NCI-H2081 treated with DMSO at 0.1 percent for 48 hours (cell line): ENCODE measurements at places on chromosomes 1 and 21.

DNA sequence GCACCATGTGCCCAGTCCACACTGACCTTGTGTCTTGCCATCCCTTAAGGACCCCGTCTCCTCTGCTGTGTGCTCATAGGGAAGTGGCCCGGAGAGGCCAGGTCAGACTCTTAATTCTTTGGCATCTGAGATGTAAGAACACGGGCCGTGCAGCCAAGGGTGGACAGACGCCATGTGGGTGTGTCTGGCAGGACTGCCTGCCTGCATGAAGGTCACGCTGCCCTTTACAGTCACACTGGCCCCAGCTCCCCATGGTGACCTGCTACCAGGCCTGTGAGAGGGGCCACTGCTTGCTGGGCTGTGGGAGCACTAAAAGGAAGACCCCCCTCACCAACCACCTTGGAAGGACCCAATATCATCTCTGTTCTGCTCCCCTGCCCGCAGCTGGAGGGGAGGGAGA is 17.7 kb downstream of the DHRS3 start:
- no peak for DNase-seq

GRCh38 chr1:165507570-165507969 is 36.2 kb upstream of the LRRC52 start:
- no peak for DNase-seq

GRCh38 chr1:184973272-184974055 is 844 bp downstream of the NIBAN1 start:
- no peak for DNase-seq

GRCh38 chr1:89149229-89149628 is 23.3 kb upstream of the GBP2 start:
- no peak for DNase-seq

DNA sequence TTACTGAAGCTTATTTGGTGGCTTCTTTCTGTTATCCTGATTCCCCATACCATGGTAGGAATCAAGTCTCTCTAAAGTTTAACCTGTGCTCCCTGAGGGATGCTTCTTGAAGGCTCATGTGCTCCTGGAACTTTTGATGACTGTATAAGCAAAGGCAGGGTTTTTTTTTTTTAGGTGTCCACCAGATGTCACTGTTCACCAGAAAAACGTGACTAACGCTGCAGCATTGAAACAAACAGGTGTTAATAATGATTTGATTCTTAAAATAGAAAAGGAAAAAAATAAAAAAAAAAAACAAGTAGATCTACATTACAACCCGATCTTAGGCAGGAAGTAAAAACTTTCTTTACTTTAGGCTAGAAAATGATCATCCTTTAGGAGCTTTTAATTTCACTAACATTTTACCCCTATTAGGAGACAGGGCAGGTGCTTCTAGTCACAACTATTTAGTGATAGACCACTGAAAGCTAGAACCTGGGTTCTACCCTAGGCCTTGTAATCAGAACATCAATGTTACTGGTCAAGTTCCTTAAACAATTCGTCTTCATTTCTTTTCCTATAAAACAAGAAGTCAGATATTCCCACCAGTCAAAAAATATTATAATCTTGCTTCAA is 223.0 kb downstream of the PLA2G4A start:
- DNase-seq: no peak

GRCh38 chr21:36082237-36082664 is 12.4 kb downstream of the CBR1 start:
- DNase-seq: no peak

DNA sequence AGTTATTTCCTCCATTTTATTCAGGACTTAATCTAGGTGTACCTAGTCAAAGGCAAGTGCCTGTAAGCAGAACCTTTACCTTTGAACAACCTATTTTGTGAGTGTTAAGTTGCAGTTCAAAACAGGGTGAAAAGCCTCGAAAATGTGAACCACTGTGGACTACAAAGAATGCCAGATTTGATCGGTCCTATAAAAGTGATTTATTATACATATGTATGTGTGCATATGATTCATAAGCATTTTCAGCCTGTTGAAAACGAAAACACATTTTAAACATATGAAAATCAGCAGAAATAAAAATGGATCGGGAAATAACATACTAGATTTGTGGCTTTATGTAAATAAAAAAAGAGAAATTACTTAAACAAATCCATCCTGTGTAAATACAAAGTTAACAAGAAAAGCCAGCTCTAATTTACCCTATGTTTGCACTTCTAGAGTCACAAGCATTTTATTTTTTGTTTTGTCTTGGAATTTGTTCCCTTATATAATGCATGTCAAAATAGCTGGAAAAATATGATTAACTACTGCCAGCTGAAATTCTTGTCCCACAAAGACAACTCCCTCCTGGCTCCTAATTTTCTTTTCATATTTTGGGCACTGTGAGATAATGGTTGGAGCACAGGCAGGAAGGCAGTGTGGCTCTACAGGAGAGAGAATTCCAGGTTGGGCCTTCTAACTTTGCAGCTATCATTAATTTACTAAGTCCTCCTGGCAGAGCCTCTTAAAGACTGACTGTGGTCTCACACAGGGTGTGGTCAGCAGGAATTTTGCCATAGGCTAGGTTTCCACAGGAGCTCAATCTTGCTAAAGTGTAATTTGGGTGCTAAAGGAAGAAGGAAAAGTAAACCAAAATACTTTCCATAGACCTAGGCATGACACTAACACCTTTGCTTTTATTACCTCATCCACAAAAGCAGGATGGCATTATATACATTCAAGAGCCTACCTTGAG is 70.2 kb upstream of the CDC42BPA start:
- DNase-seq: no peak

DNA sequence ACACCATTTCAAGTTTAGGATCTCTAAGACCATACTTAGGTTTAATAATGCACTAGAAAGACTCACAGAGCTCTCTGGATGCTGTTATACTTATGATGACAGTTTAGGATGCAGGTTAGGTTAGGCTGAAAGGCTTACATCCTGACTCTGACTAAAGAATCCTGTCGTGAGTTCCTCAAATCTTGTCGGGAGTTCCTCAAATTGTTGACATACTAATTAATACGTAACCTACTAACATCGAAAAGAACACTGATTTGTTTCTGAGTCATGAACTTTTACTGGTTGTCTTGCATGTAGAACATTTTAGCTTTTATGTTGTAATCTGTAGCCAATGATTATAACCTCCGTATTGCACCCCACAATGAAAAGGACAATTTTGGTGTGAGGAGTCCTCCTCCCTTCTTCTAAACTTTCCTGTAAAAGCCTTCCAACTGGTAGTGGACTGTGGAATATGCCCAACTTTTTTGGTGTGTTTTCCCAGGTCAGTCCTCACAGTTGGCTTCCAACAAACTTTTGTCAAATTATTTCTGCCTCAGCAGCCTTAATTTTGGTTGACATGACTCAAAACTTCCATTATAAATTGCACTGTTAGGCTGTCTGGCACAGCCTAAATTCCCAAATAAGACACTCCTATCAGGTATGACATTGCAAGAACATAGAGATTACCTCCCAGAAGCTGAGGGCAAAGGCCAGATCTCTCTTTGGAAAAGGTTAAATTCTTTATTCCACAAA is 107.9 kb upstream of the PALMD start:
- no peak for DNase-seq

DNA sequence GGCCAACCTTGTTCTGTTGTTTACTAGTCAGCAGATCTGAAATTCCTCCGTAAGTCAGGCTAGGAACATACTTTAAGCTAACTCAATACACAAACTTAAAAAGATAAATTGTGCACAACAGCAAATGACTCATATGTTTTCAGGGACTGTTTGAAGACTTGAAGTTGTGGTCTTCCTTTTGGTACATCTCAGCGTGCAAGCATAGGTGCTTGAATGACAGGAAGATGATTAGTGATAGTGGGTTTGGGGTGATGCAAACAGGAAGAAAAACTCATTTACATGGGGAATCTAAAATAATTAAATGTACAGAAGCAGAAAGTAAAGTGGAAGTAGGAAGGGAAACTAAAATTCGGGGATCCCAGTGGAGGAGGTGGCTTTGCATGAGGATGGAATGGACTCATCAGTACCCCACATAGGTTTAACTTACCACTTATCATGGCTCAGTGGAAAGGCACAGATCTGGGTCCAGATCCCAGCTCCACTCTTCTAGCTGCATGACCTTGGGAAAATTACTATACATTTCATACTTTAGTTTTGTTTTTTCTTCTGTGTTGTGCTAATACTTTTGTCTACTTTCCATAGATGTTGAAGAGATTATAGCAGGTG is 122.3 kb downstream of the XCL2 start:
- DNase-seq: no peak

DNA sequence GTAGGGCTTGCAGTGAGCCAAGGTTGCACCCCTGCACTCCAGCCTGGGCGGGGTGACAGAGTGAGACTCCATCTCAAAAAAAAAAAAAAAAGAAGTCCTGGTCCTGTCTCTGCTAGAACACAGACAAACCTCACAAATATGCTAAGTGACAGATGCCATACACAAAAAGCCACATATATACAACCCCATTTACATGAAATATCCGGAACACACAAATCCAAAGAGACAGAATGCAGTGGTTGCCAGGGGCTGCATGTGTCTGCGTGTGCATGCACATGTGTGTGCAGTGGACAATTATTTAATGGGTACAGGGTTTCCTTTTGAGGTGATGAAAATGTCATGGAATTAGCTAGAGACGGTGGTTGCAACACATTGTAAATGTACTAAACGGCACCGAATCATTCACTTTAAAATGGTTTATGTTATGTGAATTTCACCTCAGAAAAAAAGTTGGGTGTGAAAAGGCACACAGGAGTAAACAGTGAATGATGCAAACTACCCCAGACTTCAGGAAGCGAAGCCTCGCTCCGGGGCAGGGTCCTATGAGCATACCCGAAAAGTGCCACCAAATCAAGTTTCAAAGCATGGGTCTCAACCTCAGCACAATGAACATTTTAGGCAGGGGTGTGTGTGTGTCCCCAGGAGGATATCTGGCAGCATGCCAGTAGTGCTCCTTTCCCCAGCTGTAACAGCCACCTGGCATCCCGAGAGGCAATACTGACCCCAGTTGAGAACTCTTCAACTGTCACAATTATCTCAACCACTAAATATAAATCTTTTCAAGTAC is 48.3 kb downstream of the GNB1 start:
- no peak for DNase-seq

DNA sequence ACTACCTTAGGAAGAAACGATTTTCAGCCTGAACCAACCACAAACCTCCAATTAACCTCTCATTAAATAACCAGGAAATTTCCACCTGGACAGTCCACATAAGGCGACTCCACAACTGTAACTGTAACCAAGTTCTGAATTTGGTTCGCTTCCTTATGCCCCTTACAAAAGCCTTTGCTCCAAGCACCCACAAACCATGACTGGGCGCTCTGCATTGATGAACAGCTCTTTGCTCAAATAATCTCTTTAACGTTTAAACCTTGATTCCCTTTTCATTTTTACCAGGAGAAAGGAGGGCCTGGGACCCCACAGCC is 38.2 kb upstream of the ZNF124 start:
- no peak for DNase-seq

- no peak for DNase-seq
Observed at GRCh38 chr21:45594721-45595489, 48.6 kb upstream of the PCBP3 start.

- no peak for DNase-seq
Observed at GRCh38 chr1:247079141-247079874, 697 bp upstream of the ZNF670 start.

DNA sequence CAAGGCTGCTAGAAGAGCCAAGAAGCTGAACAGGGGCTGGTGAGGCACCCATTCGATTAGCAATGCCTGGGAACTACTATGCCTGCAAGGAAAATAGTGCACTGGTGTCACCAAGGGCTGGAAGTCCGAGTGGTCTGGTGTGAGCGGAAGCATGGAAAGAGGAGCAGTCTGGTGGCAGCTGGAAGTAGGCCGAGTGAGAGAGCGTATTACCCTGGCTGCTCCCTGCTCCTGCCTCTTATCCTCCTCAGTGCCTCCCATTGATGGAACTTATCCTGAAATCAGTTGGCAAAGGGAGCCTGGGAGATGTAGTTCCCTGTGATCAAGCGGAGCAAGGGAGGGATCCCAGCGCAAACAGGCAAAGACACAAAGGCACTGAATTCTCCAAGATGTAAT is 9.6 kb downstream of the SMAP2 start:
- DNase-seq: no peak

DNA sequence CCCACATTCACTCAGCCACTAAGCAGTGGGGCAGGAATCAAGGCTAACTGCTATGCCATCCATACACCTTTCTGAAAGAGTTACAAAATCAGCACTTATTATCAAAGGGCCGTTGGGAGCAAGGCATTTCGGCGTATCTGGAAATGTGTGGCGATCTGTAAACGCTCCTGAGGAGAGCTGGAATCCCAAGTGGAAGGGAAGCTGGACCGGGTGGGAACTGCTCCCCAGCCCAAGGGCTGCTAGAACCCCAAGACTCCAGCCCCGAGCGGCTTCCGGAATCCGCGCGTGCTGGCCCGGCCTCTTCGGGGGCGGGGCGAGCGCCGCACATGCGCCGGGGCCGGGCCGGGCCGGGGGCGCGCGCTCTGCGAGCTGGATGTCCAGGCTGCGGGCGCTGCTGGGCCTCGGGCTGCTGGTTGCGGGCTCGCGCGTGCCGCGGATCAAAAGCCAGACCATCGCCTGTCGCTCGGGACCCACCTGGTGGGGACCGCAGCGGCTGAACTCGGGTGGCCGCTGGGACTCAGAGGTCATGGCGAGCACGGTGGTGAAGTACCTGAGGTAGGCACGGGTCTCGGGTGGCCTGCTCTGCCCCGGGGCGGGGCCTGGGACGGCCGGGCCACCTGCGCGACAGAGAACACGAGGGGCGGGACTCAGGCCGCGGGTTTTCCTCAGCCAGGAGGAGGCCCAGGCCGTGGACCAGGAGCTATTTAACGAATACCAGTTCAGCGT is at the start of gene NAXE:
Gene NAXE, plus strand, starts transcription at position 345 of the 726 bp plus-strand sequence. Its CDS starts 29 bp downstream, at position 374.
- DNase-seq: peak; percentile 23

- no peak for DNase-seq
Observed at GRCh38 chr1:94899756-94900155, 27.2 kb downstream of the CNN3 start.

- DNase-seq: no peak
Observed at GRCh38 chr1:209831615-209832014, 3.8 kb downstream of the UTP25 start.

GRCh38 chr1:113118266-113118665 is 45.3 kb downstream of the LRIG2 start:
- no peak for DNase-seq

- DNase-seq: no peak
Observed at GRCh38 chr21:35367553-35367952, 318.5 kb upstream of the RUNX1 start.
